Foreskin keratinocyte (primary cell): ENCODE measurements at places on chromosomes 12 and 14.

DNA sequence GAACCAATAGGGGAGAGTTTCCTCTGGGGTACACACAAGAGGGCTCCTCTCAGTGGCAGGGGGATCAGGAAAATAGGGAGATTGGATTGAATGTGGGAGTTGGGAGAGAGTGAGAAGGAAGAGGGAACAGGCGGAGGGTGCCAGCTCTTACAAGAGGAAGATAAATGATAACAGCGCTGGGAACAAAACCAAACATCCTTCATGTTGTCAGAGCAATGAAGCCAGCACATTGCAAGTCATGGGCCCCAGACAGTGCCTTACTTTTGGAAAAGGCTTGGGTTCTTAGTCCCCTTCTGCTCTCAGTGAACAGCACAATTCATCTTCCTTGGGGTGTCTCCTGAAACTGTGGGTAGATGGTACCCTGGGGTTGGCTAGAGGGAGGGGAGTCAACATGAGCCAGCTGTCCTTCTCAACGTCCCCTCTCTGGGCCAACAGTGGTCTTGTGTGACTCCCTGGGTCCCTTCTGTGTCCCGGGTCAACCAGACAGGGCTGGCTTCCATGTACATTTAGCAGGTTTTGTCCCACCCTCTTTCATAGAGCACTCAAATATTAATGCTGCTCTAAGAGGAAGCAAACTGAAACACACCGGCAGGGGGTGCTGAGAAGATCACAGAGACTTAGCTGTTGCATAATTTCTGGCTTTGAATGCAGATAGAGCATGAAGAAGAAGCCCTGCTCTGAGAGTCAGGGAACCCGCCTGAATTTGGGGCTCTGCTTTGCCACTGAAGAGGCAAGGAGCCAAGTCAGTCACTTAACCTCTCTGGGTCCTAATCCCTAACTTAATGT, 138.5 kb downstream of the ESRRB start:
- peak; percentile 47 for DNase-seq

GRCh38 chr14:24377126-24377525, 9.1 kb downstream of the NFATC4 start:
- no peak for DNase-seq

DNA sequence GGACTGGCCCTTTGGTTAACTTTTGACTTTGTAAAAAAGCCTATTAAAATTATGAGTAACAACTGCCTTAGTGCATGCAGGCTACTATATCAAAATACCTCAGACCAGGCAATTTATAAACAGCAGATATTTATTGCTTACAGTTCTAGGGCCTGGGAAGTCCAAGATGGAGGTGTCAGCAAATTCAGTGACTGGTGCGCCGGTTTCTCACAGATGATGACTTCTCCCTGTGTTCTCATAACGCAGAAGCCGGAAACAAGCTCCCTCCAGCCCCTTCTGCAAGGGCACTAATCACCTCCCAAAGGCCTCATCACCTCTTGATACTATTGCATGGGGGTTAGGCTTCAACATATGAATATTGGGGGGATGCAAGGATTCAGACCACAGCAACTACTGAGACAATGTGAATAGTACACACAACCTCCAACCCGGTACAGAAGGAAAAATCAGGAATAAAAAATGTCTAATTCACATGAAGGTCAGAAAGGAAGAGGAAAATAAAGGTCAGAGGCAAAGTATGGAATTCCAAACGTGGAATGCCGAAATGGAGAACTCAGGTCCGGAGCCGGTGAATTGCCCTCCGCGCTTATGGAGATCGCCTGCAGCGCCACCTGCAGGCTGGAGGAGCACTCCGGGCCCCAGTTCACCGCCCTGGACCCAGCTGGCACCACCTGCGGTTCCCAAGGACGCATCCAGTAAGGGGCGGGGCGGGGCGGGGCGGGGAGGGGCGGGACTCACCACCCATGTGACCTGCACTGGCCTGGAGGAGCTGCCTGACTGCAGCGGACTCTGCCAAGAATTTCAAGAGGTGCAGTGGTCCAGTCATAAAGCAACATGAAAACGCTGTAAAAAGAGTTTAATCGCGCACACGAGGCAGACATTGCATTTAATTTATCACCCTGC, 203.4 kb downstream of the KIF26A start:
- no peak for DNase-seq

DNA sequence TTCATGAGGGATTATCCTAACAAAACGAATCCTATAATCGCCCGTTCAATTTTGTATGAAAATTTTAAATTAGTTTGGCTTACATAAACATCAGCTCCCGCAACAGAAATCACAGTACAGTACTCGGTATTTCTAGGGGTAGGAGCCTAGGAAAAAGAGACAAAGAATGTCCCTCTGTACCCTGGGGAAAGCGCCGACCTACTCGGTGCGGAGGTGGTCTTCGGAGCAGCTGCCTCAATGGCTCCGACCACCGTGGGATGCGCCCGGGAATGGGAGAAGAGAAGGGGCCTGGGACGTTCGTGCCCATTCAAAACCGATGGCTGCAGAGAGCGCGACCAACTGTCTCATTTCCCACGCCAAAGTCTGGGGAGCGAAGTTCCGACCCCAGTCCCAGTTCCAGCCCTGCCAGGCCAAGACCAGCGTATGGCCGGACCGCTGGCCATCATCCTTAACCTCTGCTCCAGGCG, 618 bp downstream of the GNPNAT1 start:
- peak; percentile 26 for DNase-seq

- peak; percentile 63 for DNase-seq
Measured at GRCh38 chr12:80627782-80628181, 79.7 kb upstream of the MYF6 start.

- DNase-seq, result no peak
Measured at GRCh38 chr12:132540436-132540835, 50.5 kb downstream of the FBRSL1 start.

DNA sequence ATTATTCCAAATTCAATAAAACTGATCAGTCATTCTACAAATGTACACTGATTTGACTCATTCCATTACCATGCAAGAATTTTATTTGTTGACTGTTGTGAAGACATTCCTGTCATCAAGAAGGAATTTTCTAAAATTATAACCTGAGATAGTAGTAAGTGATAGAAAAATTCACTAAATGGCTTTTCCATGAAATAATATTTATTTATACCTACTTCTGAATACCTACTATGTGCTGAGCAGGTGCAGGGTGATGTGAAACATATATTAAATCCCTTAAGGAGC, 841.7 kb downstream of the NRXN3 start:
- no peak for DNase-seq

DNA sequence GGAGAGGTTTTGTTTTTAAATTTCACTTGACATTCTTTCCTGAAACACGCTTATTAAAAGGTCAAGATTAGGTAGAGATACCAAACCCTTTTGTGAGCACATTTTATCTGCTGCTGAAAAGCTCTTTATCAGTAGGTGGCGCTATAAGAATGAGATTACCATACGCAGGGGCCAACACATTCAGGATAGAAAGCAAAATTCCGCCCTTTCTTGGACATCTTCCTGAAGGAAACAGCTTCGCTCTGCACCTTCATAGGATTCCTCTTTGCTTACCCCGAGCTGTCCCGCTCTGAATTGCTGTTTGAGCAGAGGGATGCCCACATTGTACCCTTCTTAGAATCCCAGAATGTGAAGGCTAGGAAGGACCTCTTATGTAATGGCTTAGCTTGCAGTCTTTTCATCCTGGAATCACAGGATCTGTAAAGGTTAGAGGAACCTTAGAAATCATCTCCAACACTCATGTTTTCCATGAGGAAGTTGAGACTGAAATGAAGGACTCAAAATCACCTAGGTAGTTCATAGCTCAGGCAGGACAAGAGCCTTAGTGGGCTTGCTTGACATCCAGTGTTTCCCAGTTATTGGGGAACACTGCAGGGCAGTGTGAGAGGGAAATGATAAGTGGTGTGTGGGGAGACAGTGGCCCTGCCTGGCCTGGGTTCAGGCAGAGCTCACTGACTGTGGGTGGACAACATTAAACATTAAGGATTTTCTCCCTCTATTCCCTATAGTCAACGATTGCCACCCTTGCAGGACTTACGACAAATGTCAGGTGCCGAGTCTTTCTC, 38.7 kb upstream of the CRY1 start:
- DNase-seq, result peak; percentile 52

DNA sequence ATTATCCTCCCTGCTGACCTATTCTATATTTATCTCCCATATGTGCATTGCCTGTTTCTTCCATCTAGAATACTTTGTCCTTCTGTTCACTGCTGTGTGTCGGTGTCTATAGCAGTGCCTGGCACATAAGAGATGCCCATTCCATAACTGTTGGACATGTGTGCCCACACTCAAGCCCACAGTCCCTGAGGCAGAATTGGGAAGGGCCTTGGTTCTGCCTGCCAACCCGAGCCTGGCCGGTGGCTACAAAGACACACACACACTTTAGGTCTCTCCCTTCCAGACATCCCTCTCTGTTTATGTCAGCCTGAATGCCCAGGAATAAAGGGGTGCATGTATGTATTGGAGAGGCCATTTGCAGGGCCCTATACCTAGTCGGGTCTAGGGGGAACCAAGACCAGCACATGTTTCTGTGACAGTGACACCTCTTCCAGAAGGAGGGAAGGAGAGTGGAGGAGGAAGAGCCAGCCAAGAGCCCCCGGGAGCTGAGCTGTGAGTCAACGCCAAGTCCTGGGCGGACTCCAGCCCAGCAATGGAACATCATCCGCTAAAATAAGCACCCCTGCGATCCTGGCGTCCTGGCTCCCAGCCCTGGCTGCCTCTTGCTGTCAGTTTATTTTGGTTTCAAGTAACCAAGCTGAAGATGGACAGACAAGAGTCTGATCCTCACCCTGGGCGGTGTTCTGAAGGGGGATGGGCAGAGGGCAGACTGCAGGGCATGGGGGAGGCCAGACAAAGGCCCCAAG, 4.3 kb upstream of the ASB2 start:
- DNase-seq, result no peak

GRCh38 chr14:68634332-68634731, 158.5 kb downstream of the ZFP36L1 start:
- no peak for DNase-seq

DNA sequence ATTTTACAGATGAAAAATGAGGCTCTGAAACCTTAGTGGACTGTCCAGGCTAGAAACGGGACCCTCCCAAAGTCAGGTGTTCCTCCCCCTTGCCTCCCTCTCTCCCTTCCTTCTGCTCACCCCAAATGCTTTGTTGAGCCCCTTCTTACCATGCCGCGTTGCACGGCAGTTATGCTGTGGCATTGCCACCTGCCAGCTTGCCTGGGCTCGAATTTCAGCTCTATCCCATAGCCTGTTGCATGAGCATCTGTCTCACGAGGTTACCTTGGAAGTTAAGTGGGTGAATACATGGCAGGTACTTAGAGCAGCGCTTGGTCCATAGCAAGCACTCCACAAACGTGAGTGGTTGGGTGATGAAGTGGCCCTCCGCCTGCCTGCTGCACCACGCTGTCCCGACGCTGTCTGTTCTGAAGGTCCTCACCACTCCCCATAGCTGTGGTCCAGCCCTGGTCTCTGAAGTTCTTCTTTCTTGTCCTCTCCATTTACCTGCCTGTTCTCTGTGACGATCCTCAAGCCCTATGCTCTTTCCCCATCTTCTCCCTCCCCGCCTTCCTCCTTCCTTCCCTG, 269.9 kb downstream of the CACNA1C start:
- no peak for DNase-seq

DNA sequence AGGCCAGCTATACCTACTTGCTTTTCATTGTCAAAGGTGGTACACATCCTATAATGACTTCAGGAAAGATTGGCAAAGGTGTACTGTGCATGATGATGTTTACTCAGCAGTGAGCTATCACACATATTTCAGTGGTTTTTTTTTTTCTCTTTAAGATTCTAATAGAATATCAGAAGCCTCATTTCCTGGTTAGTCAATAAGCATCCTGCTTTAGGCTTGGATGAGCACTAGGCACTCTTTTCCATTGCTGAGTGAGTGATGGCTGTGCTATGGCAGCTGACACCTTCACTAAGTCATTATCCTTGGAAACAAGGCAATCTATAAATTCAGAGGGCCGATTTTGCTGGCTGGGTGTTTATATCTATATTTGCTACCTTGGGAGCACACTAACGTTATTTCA, 161.1 kb upstream of the RASSF8 start:
- peak; percentile 30 for DNase-seq

DNA sequence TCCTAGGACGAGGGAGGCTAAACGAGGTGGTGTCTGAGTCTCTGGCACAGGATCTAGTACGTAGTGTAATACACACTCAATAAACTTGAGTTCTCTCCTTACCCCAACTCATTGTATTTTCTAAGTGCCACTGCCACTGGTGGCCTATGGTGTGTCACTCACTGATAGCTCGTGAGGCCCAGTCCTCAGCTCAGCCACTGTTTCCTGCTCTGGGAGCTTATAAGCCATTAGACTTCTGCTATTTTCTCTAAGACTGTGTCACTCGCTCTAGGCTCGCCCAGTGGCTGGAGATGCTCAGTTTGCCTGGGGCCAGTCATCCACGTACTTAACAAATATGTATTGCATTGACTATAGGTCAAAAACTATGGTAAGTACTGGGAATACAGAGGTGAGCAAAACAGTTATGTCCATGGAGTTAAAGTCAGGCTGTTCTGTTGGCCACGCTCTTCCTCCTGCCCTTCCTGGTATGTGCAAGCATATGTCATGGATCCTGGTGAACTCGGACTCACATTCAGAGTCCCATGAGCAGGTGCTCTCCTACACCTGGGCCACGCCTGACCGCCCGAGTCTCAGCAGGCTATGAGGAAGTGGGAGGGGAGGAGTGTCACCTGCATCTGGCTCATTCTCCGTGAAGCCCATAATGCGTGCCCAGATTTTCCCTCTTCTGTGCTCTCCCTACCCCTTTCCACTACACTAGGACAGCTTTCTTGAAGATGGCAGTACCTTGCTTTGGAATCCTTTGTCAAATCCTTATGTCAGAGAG, 41.6 kb downstream of the DEGS2 start:
- DNase-seq, result no peak

DNA sequence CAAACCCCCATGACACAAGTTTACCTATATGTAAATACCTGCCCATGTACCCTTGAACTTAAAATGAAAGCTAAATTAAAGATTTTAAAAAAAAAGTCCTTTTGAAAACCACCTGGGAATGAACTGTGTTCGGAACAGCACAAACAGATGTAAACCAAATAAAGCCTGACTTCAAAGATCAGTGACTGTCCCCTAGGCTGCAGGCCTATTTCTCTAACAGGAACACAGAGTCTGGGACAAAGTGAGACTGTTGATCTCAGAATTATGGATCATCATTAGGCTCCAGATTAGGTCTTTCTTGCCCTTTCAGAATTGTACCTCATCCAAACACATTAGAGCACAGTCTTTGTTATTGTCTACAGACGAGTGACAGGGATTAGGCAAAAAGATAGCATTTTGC, 54.6 kb downstream of the PAH start:
- no peak for DNase-seq

- no peak for DNase-seq
Measured at GRCh38 chr14:92241966-92242595, 80.9 kb upstream of the SLC24A4 start.

DNA sequence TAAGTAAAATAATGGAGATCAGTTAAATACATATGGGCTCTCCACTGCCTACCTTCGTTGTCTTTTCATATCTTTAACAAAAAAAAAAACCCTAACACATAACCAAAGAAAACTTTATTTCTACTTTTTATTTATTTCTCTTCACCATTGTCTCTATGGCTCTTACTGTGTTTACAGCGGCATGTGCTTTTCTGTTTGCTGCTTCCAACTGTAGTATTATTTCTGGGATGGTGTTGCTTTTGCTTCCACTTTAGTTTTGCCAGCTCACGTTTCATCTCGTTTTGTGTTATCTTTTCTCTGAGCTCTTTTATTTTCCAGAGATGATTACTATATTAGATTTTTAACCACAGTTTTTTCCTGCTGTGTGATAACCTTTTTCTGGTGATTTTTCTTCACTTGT, 46.1 kb downstream of the KTN1 start:
- no peak for DNase-seq

GRCh38 chr12:121793440-121793837, at the start of gene RHOF:
Gene RHOF (minus strand): TSS chr12:121793688. CDS start chr12:121793633, 55 bp downstream.
- DNase-seq, result no peak
